Activated CD4-positive, alpha-beta T cell treated with anti-CD3 and anti-CD28 coated beads, Interleukin-2, amount 50 U/mL, for 48 hours (primary cell): ENCODE measurements at places on chromosomes 11 and 22.

DNA sequence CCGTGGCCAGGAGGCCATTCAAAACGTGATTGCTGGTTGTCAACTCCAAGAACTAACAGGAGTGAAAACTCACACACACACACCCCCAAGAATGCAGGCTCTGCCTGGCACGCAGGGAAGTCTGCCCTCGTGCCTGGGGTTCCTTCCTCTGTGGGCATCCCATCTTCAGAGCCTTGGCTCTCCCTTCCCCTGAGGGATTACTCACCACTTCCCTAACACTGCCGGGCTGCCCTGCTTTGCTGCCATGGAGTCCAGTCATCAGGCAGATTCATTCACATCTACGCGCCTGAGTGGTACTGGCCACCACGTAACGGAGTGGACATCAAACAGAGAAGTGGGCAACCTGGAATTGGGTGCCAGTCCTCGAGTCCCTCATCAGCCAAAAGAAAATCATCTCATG is 120.7 kb upstream of the TMEM45B start:
- DNase-seq = no peak

DNA sequence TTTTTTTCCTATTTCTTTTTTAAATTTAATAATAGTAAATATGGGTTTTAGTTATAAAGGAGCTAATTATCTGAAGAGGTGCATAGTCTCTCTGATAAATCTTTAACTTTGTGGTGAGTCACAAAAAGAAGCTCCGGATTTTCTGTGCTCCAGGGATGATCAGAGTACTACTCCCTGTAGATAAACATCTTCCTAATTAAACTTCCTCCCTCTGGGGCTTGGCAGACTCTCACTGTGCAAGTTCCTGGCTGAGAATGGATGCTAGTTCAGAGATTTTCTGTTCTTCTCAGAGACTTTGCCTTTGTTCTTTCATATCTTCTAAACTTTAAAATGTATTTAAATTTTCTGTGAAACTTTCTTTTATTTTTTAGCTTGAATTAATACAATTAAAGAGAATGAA is at the start of gene OR10G7:
TSS of gene OR10G7 (minus strand) at position 72 of the 400 bp plus-strand sequence. CDS start 2,324 bp downstream, outside the sequence.
- no peak for DNase-seq

DNA sequence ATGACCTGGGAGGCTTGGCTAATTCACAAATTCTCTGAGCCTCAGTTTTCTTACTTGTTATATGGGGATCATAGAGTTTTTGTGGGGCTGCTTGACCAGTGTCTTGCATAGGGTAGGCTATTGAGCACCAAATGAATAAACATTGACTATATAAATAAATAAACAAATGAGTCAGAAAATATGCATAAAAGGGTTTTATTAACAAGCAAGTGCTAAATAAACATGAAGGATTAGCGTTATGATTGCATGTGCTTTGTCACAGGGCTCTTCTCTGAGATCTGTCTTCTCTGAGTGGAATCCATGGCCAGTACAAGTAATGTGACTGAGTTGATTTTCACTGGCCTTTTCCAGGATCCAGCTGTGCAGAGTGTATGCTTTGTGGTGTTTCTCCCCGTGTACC is at the start of gene OR4B1:
TSS of gene OR4B1 (plus strand) at position 301 of the 400 bp plus-strand sequence. CDS start at position 301, 0 bp downstream.
- no peak for DNase-seq

DNA sequence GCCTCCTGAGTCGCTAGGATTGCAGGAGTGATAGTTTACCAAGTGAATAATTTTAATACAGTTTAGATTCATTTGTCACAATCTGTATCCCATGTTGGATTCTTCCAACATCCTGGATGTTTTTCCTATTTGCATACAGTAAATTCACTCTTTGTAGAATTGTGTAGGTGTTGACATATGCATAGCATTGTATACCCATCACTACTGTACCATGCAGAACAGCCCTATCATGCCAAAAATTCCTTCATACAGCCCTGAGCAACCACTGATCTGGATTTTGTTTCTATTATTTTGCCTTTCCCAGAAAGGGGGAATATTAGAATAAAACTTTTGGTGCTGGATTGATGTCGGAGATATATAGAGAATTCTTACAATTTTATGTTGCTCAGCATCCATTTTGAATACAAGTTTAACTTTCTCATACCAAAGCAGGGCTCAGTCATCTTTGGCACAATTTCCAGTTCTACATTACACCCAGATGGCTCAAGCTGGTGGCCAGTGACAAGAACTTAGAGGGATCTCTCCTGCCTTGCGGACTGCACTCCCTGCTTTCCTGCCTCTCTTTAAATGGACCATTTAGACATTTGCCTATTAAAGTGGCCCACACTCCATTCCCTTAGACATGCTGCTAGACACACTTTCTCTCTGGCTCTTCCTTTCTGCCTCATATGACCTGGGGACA is 45.4 kb upstream of the CFAP300 start:
- no peak for DNase-seq

GRCh38 chr22:44486538-44486937 is 11.5 kb downstream of the RTL6 start:
- no peak for DNase-seq

GRCh38 chr11:32080361-32080980 is 10.4 kb upstream of the RCN1 start:
- no peak for DNase-seq
